ENCODE measurements at places on chromosomes 11 and 22. TPM values are rescaled to one million over a fixed set of nuclear protein-coding genes. Genes with fewer than 3 reads are reported as not detected.

DNA sequence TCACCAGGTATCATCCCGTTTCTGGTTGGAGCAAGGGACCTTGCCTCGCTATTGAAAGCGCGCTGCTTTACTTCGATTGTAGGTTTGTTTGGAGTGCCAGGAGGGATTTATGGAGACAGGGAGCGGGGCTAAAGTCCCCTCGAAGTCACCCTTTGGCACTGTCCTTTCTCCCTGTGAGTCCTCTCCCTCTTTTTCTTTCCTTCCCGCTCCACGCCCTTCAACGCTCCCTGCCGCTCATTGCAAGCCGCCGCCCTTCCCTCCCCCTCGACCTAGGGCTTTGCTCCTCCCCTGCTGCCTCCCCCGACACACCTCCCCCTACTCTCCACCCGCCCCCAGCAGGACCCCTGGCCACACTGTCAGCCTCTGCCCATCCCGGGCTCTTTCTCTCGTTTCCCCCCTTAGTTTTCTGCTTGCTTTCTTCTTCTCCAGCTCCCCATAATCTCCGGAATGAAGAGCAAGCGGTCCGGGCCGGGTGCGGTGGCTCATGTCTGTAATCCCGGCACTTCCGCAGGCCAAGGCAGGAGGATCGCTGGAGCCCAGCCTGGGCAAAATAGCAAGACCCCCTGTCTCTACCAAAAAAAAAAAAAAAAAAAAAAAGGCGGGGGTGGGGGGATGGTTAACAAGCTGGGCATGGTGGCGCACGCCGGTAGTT is 41.0 kb downstream of the AHNAK start:
- DNase-seq = no peak

The PIWIL4 gene
- 4.7 TPM for polyA plus RNA-seq

DNA sequence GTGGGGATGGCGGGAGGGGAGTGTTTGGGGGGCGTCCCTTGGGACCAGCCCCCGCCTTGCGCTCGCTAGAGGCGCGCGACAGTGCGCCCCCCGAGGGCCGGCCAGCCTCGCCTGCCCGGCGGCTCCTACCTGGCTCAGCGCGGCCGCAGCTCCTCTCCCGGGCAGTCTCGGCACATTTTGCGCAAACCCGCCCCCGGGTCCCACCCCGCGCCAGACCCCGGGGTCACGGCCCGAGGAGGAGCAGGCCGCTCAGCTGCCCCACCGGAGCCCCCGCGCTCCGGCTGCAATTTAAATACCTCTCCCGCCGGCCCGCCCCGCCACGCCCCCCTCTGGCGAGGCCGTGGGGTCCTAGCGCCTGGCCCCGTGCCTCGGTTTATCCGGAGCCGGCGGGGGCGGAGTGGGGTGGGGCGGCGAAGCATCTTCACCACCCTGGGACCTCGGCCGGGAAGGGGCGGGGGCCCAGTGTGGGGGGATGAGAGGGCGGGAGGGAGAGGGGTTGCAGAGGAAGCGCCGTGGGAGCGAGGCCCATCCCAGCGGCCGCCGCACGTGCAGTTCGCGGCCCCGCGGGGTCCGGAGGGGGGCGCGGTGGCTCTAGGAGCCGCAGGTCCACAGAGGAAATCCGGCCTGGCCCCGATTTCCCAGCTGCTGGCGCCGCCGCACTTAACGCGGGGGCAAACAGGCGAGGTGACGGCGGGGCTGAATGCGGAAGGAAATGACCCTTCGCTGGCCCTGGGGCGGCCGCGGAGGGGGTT is at the start of gene LRRC32:
LRRC32 (minus strand) TSS at position 263 of the 752 bp plus-strand sequence. CDS start 4,793 bp downstream, outside the sequence.
- no peak for DNase-seq

The GTSE1 gene
- 25.2 TPM for polyA plus RNA-seq

DNA sequence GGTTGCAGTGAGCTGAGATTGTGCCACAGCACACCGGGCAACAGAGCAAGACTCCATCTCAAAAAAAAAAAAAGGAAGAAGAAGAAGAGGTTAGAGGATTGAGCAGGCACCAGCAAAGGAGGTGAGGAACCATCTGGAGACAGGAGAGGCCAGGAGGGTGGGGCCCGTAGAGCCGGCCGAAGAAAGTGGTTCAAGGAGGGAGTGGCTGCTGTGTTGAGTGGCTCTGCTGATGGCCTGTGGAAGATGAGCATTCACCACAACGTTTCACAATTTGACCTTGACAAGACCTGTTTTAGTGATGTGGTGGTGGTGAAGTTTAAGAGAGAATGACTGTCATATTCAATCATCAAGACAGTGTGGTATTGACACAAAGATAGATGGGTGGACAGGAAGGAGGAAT is 6.8 kb upstream of the CTSD start:
- DNase-seq = no peak

- no peak for DNase-seq
Observed at GRCh38 chr11:29025001-29025400, 916.8 kb downstream of the METTL15 start.

DNA sequence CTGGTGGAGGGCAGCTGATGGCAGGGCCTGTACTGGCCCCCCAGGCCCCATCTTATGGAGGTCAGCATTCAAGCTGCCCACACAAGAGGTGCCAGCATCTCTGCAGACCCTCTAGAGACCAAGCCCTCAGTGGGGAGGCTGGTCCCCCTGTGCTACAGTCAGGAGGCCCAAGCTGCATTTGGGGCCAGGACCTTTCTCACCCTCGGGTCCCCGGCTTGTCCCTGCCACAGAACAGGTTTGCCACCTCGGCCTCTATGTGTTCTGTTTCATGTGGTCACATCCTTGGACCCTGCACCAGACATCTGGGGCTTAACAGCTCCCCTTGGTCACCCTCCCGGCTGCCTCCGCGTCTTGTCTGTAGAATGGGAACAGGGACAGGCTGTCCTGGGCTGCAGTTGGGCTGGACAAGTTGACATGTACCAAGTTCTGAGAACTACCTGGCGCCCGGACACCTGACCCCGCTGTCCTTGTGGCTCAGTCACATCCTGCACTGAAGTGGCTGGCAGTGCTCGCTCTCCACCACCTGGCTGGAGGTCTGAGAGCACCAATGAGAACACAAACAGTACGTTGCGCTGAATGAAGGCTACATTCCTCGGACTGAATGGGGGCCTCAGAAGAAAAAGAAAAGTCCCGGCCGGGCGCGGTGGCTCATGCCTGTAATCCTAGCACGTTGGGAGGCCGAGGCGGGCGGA is 2.7 kb upstream of the PLXNB2 start:
- no peak for DNase-seq

The RIMBP3C gene
- 0.20 TPM for polyA plus RNA-seq

- peak; percentile 81 for DNase-seq
Observed at GRCh38 chr22:45997077-45997776, 20.3 kb upstream of the WNT7B start.

GRCh38 chr22:24125941-24126340 is 55.3 kb upstream of the SUSD2 start:
- no peak for DNase-seq

GRCh38 chr11:73186294-73186850 is 31.7 kb upstream of the P2RY2 start:
- no peak for DNase-seq

Data from left kidney (tissue), 8 donors.